ENCODE measurements at places on chromosomes 7 and 10. TPM values are rescaled to one million over a fixed set of nuclear protein-coding genes. Genes with fewer than 3 reads are reported as not detected.

COL13A1 gene
- not detected for total RNA-seq

NUTM2E gene
- 0.28 TPM for total RNA-seq

GRCh38 chr7:41592236-41592635 lies 110.7 kb downstream of the INHBA start:
- H3K4me3 ChIP-seq: no peak overlapping the region
- H3K4me1 ChIP-seq: no peaks in the 10 kb centered on the region
- H3K27ac ChIP-seq: no peak overlapping the region

C7orf33 gene
- total RNA-seq: not detected

HMX3 gene
- not detected for total RNA-seq

DNA sequence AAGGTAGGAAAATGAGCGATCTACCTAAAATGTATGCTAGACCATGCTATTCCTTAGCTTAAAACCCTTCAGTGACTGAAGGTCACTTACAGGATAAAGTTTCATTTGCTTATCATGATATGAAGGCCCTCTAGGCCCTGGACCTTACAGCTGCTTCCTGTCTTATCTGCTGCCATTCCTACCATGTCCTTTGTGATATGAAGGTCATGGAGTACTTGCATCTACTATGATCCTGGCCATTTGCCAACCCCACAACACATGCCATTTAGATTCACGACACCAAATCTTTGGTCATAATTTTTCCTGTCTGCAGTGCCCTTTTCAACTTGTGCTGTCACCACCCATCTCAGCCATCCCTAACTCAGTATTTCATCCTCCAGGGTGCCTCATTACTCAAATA lies 181.8 kb upstream of the MDFIC start:
- no peak for DNase-seq
- no peaks in the 10 kb centered on the region for H3K36me3 ChIP-seq
- peaks cover 2% of the 10 kb centered on the region for H3K27me3 ChIP-seq
- no peaks in the 10 kb centered on the region for H3K4me1 ChIP-seq
- H3K4me3 ChIP-seq: no peak overlapping the region

- peaks cover 33% of the 10 kb centered on the region for H3K27me3 ChIP-seq
- no peaks in the 10 kb centered on the region for H3K4me1 ChIP-seq
- H3K36me3 ChIP-seq: no peaks in the 10 kb centered on the region
These were observed 32.6 kb downstream of the SLC26A5 start for GRCh38 chr7:103413407-103413806.

GRCh38 chr10:70990681-70991080 lies 102.3 kb upstream of the PCBD1 start:
- no peak overlapping the region for H3K4me3 ChIP-seq
- no peaks in the 10 kb centered on the region for H3K36me3 ChIP-seq
- H3K27ac ChIP-seq: no peak overlapping the region
- H3K27me3 ChIP-seq: peaks cover 9% of the 10 kb centered on the region
- H3K4me1 ChIP-seq: peaks cover 12% of the 10 kb centered on the region
- no peak for DNase-seq

RASA4B gene
- 14.8 TPM for total RNA-seq

DNA sequence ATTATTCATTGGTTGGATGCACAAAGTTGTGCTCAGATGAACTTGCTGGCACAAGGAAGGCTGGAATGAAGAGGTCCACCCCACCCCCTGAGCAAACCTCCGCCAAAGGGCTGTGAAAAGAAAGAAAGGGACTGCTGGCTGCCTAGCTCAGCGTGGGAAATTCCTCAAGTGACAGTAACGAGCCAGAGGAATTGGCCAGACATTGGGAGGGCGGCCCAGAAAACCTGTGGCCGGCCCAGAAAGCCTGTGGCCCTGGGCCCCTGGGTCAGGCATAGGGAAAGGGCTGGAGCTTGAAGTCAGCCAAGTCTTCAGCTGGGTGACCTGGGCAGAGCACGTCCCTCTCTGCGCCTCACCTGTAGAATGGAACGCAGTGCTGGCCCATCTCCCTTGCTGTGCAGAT lies 30.6 kb upstream of the CTBP2 start:
- no peaks in the 10 kb centered on the region for H3K36me3 ChIP-seq
- no peak overlapping the region for H3K4me3 ChIP-seq
- DNase-seq: no peak
- H3K27ac ChIP-seq: no peak overlapping the region

CLRN3 gene
- total RNA-seq: not detected

- H3K27me3 ChIP-seq: peaks cover 2% of the 10 kb centered on the region
- H3K36me3 ChIP-seq: no peaks in the 10 kb centered on the region
- H3K4me3 ChIP-seq: no peak overlapping the region
- H3K4me1 ChIP-seq: peaks cover 7% of the 10 kb centered on the region
- no peak for DNase-seq
- no peak overlapping the region for H3K27ac ChIP-seq
These were observed 43.4 kb upstream of the ADO start for GRCh38 chr10:62761115-62761514.

GRCh38 chr7:41375582-41375981 lies 327.3 kb downstream of the INHBA start:
- H3K4me3 ChIP-seq: no peak overlapping the region
- H3K27me3 ChIP-seq: no peaks in the 10 kb centered on the region
- DNase-seq: no peak
- H3K4me1 ChIP-seq: no peaks in the 10 kb centered on the region

- H3K4me1 ChIP-seq: no peaks in the 10 kb centered on the region
- no peaks in the 10 kb centered on the region for H3K36me3 ChIP-seq
- no peak for DNase-seq
- no peak overlapping the region for H3K4me3 ChIP-seq
- peaks cover 8% of the 10 kb centered on the region for H3K27me3 ChIP-seq
These were observed 37.1 kb upstream of the CUX1 start for GRCh38 chr7:101780281-101780680.

GRCh38 chr7:29139191-29139590 lies 7.1 kb downstream of the CPVL start:
- H3K36me3 ChIP-seq: no peaks in the 10 kb centered on the region
- H3K27ac ChIP-seq: no peak overlapping the region
- H3K4me3 ChIP-seq: no peak overlapping the region
- H3K4me1 ChIP-seq: peaks cover 12% of the 10 kb centered on the region
- no peak for DNase-seq

GRCh38 chr7:95686109-95686508 lies 86.2 kb upstream of the DYNC1I1 start:
- no peaks in the 10 kb centered on the region for H3K36me3 ChIP-seq
- no peaks in the 10 kb centered on the region for H3K27me3 ChIP-seq
- no peak overlapping the region for H3K4me3 ChIP-seq
- peaks cover 4% of the 10 kb centered on the region for H3K4me1 ChIP-seq
- no peak for DNase-seq
- H3K27ac ChIP-seq: no peak overlapping the region

GIMAP2 gene
- total RNA-seq: 80.0 TPM

DNA sequence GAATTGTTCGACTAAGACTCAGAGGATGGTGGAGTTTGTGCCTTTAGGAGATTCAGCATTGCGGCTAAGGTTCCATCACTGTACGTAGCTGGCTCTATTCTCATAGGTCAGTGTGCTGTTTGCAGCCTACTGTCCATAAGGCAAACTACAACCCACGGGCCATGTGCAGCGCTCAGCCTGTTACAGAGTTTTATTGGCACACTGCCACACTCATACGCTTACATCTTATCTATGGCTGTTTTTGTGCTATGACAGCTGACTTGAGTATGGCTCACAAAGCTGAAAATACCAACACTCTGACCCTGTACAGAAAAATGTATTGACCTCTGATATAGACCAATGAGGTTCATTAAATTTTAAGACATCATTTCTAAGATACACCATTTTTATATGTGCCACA lies 114.5 kb downstream of the ARID5B start:
- no peak for DNase-seq
- no peaks in the 10 kb centered on the region for H3K27me3 ChIP-seq
- H3K27ac ChIP-seq: no peak overlapping the region
- H3K36me3 ChIP-seq: peaks cover 42% of the 10 kb centered on the region

DNA sequence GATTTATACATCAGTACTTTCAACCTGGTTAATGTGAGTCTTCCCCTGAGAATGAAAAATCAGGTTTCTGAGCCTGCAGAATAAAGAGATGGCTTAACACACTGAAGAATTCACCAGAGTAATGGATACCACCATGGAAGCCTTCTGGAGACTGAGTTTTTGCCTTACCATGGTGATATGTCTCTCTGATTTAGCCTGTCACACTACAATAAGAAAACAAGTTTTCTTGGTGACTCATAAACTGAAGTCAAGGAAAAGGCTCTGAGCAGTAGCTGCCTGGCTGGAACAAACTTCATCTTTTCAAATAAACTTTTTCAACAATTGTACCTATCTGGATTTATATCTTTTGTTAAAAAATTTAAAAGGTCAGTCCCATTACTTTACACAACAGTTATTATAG lies 229.0 kb downstream of the PRPF18 start:
- H3K4me1 ChIP-seq: peaks cover 6% of the 10 kb centered on the region
- no peak overlapping the region for H3K27ac ChIP-seq
- peaks cover 2% of the 10 kb centered on the region for H3K27me3 ChIP-seq
- no peak overlapping the region for H3K4me3 ChIP-seq

DNA sequence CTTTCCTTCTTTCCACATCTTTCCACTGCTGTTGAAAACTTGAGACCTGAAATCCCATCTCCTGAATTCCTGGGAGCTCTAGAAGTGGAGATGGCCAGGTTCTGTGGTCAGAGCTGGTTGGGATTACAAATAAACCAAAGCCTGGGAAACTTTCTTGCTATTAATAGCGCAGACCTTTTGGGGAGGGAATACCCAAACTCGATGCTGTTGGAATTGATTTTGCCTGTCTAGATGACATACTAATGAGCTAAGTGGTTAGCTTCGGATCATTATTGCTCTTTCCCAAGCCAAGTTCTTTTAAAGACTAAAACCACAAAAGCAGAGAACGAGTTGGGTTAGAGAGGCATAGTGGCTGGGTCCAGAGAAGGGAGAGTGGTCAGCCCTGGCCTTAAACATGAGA lies 76.6 kb downstream of the TCF7L2 start:
- no peak for DNase-seq
- peaks cover 31% of the 10 kb centered on the region for H3K27me3 ChIP-seq
- H3K36me3 ChIP-seq: no peaks in the 10 kb centered on the region
- H3K27ac ChIP-seq: no peak overlapping the region

DNA sequence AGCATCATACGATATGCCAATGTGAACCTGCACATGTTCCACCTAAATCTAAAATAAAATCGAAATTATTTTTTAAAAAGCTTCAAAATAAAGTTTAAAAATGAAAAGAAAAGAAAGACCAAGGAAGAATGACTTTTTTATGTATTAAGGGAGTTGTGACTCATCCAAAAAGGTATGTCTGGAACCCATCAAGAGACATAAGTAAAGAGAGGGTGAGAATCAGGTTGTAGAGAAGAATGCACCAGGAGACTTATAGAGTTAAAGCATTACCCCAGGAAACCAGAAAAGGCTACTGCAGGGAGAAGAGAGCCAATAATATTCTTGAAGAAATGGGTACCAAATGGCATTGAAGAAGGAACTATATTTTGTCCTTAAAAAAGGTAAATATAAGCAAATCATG lies 69.8 kb downstream of the CTTNBP2 start:
- H3K27me3 ChIP-seq: no peaks in the 10 kb centered on the region
- no peaks in the 10 kb centered on the region for H3K4me1 ChIP-seq
- no peak overlapping the region for H3K4me3 ChIP-seq

ZNF853 gene
- total RNA-seq: 1.3 TPM

GIMAP7 gene
- 49.9 TPM for total RNA-seq

ARL5B gene
- total RNA-seq: 10.6 TPM
